Psoas muscle (tissue), 8 donors: ENCODE measurements at places on chromosomes 7 and 10. TPM values are rescaled to one million over a fixed set of nuclear protein-coding genes. Genes with fewer than 3 reads are reported as not detected.

DNA sequence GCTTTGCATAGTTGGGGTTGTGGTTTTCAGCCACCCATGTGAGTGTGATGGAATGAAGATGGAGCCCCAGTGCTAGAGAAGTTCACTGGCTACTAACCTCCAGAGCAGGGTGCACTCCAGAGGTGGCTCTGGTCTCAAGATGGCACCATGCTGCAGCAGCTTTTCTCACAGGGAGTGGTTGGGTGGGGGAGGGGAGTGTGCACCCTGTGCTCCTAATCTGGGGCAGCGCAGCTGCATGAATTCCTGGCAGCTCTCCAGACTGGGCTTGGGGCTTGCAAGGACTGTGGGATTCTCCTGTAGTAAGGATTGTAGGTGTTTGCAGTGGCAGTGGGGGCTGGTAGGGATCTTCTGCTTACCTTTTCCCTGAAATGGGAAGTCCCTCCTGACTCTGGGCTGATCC, 23.7 kb downstream of the PHTF2 start:
- DNase-seq: no peak

GRCh38 chr10:56346845-56347415, 14.1 kb downstream of the ZWINT start:
- DNase-seq: no peak

The ZNF467 gene
- total RNA-seq: 2.8 TPM

GRCh38 chr10:29784175-29784773, 149.5 kb upstream of the SVIL start:
- DNase-seq: peak; percentile 79

DNA sequence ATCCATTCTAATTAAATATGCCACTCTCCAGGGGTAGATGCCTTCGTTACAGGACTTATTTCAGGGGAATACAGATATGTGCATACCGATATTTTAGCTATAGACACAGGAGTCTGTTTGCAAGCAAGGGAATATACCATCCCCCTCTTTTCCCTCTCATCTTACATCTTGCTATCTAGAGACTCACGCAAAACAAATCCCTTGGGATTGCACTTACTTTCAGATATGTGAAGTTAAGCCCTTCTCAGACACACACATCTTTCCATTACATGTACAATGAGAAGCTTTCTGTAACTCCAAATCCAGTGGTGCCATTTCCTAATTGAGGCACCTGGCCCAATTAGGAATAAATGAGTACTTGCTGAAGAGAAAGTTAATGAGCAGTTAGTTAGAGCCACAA, 250.4 kb upstream of the FZD8 start:
- no peak for DNase-seq

The ZPBP gene
- total RNA-seq: not detected

DNA sequence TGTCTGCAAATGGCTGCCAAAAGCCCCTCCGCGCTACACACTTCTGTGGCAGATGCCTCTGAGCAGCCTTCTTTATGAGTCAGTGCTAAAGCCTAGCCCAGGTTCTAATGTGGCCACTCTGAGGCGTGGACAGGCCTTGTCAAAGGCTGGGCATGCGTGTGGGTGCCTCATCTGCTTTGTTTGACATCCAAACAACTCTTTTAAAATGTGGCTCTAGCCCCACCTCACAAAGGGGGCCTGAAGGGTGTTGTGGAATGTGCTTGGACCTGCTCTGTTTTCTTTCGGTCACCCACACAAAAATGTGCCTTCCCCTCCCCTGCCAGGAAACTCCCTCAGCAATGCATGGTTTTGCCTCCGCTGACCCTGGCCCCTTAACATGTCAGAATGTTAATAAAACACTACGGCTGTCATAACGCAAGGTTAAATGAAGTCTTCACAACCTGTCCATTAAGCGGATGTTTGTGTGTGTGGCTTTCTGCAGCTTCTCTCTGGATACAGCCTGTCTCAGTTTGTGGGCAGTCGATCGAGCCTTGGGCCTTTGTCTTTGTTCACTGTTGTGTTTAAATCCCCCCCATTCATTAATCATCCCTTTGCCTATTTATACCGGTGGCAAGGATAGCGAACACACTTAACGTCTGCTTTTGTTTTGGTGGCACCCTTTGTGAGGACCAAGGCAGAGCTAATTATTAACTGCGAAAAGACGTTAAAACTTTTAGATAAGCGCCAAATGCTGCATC, 718.9 kb downstream of the LRMDA start:
- DNase-seq: no peak

The MMD2 gene
- total RNA-seq: not detected
